Mesenchymal stem cell (in vitro differentiated cells and primary cell): ENCODE measurements at places on chromosomes 12 and 14.

- peaks cover 64% of the 10 kb centered on the region for H3K4me1 ChIP-seq
- H3K27me3 ChIP-seq, result no peaks in the 10 kb centered on the region
- H3K36me3 ChIP-seq, result peaks cover 57% of the 10 kb centered on the region
- no peak overlapping the region for H3K4me3 ChIP-seq
- H3K27ac ChIP-seq, result no peak overlapping the region
These were observed 12.7 kb downstream of the INF2 start for GRCh38 chr14:104702106-104702505.

- no peak for DNase-seq
- no peak overlapping the region for H3K4me3 ChIP-seq
- no peaks in the 10 kb centered on the region for H3K27me3 ChIP-seq
- no peaks in the 10 kb centered on the region for H3K36me3 ChIP-seq
These were observed 80.1 kb downstream of the C12orf42 start for GRCh38 chr12:103415681-103416080.

- H3K4me3 ChIP-seq, result peak overlapping the region; percentile 83
- no peaks in the 10 kb centered on the region for H3K27me3 ChIP-seq
- H3K4me1 ChIP-seq, result peaks cover 5% of the 10 kb centered on the region
- peak; percentile 80 for DNase-seq
- H3K36me3 ChIP-seq, result no peaks in the 10 kb centered on the region
- H3K27ac ChIP-seq, result peak overlapping the region; percentile 56
These were observed 490 bp downstream of the SOS2 start for GRCh38 chr14:50230701-50231474.

DNA sequence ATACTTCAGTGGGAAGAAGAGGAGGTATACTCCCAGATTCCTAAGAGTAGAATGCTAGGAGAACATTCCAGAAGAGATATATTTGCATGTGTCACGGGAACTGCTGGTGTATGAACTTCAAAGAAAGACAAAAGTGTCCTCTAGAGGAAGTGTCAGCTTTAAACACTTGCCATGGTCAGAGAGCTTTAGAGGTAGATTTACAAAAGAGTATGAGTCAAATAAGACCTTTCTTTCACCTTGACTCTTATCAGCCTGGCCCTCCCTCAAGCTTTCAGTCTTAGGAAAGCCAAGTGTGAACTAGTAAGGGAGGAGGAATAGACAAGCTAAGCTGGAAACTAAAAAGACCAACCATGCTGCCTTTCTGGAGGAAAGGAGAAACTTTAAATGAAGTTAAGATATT, 34.7 kb downstream of the COX8C start:
- H3K27ac ChIP-seq, result no peak overlapping the region
- H3K36me3 ChIP-seq, result no peaks in the 10 kb centered on the region
- DNase-seq, result no peak
- H3K4me1 ChIP-seq, result no peaks in the 10 kb centered on the region

GRCh38 chr14:105154476-105154871, 14.1 kb downstream of the JAG2 start:
- H3K27ac ChIP-seq, result no peak overlapping the region
- H3K27me3 ChIP-seq, result peaks cover 10% of the 10 kb centered on the region
- no peaks in the 10 kb centered on the region for H3K36me3 ChIP-seq
- H3K4me1 ChIP-seq, result no peaks in the 10 kb centered on the region
- H3K4me3 ChIP-seq, result no peak overlapping the region

GRCh38 chr14:53010193-53011040, 59.6 kb upstream of the FERMT2 start:
- H3K36me3 ChIP-seq, result no peaks in the 10 kb centered on the region
- H3K4me3 ChIP-seq, result no peak overlapping the region
- H3K27me3 ChIP-seq, result no peaks in the 10 kb centered on the region
- DNase-seq, result peak; percentile 34
- H3K4me1 ChIP-seq, result peaks cover 4% of the 10 kb centered on the region

- H3K27ac ChIP-seq, result no peak overlapping the region
- peaks cover 19% of the 10 kb centered on the region for H3K27me3 ChIP-seq
- no peaks in the 10 kb centered on the region for H3K4me1 ChIP-seq
These were observed 206.6 kb upstream of the DIO3 start for GRCh38 chr14:101354726-101355125.

- peaks cover 11% of the 10 kb centered on the region for H3K27me3 ChIP-seq
- no peak overlapping the region for H3K4me3 ChIP-seq
- H3K4me1 ChIP-seq, result peaks cover 20% of the 10 kb centered on the region
- H3K36me3 ChIP-seq, result peaks cover 47% of the 10 kb centered on the region
- no peak for DNase-seq
- no peak overlapping the region for H3K27ac ChIP-seq
These were observed 3.6 kb downstream of the CCND2 start for GRCh38 chr12:4277205-4277543.

- no peaks in the 10 kb centered on the region for H3K4me1 ChIP-seq
- peak; percentile 69 for DNase-seq
- H3K27ac ChIP-seq, result peak within 1 kb of the TSS; percentile 93
These were observed at the start of gene PLEKHA5 for GRCh38 chr12:19129486-19130223. Gene PLEKHA5 (plus strand): TSS chr12:19129733. CDS start chr12:19129800, 67 bp downstream.

DNA sequence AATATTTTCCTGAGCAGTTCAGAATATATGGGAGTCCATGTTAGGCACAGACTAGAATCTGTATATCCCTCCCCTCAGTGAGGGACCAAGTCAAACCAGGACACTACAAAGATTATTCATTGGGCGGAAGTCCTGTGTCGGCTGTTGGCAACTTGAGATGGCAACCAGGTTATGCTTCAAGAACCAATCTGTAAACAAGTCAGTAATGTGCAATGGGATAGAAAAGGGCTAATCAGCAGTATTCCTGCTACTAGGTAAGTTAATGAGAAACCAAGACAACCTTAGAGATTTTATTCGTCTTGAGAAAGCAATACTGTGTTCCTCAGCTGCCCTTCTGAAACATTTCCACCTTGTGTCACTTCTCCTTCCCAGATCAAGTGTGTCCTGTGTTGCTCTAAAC, 26.4 kb downstream of the ARG2 start:
- no peaks in the 10 kb centered on the region for H3K27me3 ChIP-seq
- peaks cover 13% of the 10 kb centered on the region for H3K36me3 ChIP-seq
- H3K4me1 ChIP-seq, result no peaks in the 10 kb centered on the region
- no peak overlapping the region for H3K4me3 ChIP-seq
- DNase-seq, result no peak
- H3K27ac ChIP-seq, result no peak overlapping the region

DNA sequence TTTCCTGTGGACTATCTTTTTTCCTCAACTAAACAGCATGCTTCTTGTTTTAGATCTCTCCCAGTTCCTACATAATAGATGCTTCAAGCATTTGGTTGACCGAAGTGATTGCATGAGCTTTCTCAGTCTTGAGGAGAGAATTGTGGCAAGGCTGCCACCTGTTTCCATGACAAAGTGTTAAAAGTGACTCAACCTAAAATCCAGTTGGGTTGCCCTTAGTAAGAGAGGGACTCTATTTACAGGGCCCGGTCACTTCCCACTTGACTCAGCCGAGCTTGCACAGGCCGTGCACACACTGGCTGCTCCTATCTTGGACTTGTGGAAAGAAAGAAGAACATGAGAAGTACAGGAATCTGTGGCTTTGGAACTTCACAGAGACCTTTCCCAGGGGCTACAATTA, 2.1 kb upstream of the B4GALNT3 start:
- no peak overlapping the region for H3K27ac ChIP-seq
- no peak for DNase-seq
- no peak overlapping the region for H3K4me3 ChIP-seq
- H3K27me3 ChIP-seq, result peaks cover 83% of the 10 kb centered on the region

GRCh38 chr12:91182636-91183455, at the start of gene DCN:
Gene DCN (minus strand): TSS chr12:91182817. CDS start chr12:91178552, 4,265 bp downstream.
- H3K4me3 ChIP-seq, result peak within 1 kb of the TSS; percentile 85
- peaks cover 1% of the 10 kb centered on the region for H3K4me1 ChIP-seq
- H3K27me3 ChIP-seq, result no peaks in the 10 kb centered on the region
- DNase-seq, result no peak

DNA sequence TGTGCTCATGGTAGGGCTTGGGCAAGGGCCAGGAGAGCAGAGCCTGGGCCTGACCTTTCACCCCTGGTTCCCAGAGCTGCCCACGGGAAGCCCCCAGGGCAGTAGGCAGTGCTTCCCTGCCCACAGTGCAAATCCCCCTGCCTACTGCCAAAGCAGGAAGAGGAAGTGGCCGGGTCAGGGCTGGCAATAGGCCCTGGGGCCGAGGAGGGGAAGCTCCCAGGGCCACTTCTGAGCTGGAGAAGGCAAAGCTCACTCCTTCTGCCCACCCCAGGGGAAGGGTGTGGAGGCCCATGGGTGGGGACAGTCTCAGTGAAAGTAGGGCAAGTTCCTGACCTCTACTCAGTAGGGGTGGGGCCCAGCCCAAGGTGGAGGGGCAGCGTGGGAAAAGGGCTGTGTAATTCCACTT, 5.4 kb upstream of the NR4A1 start:
- no peak overlapping the region for H3K4me3 ChIP-seq
- no peak for DNase-seq
- no peaks in the 10 kb centered on the region for H3K27me3 ChIP-seq
- peaks cover 8% of the 10 kb centered on the region for H3K4me1 ChIP-seq
- H3K36me3 ChIP-seq, result no peaks in the 10 kb centered on the region
- no peak overlapping the region for H3K27ac ChIP-seq

DNA sequence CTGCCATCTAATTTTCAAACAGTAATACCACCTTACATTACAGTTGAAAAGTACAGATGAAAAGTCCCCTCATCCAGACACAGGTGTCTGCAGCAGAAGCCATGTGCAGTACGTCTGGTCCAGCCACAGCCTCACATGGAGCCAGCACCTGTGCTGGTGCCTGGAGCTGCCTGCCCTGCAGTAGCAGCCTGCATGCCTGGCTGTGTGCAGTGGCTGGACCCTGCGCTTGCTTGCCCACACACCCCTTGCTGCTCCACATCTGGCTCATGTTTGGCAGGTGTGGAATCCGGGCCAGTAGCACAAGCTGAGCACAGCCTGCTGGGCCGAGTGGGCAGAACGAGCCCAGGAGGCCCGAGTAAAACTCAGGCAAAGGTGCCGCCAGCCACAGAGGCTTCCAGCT, 21.8 kb upstream of the CPM start:
- H3K4me3 ChIP-seq, result no peak overlapping the region
- DNase-seq, result no peak
- H3K36me3 ChIP-seq, result no peaks in the 10 kb centered on the region
- no peak overlapping the region for H3K27ac ChIP-seq
- H3K4me1 ChIP-seq, result no peaks in the 10 kb centered on the region

DNA sequence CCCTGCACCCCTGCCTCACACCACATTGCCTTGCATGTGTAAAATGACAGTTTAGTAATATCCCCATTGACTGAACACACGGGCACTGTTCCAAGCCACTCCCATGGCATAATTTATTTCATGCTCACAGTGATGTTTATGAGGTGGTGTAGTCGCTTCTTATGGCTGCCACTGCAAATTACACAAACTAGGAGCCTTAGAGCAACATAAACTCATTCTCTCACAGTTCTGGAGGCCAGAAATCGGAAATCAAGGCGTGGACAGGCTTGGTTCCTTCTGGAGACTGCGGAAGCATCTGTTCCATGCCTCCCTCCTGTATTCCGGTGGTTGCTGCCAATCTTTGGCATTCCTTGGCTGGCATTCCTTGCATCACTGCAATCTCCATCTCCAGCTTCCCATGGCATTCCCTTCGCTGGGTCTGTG, 97.3 kb downstream of the RIN3 start:
- H3K4me1 ChIP-seq, result peaks cover 13% of the 10 kb centered on the region
- H3K27me3 ChIP-seq, result no peaks in the 10 kb centered on the region
- H3K36me3 ChIP-seq, result peaks cover 20% of the 10 kb centered on the region
- no peak overlapping the region for H3K4me3 ChIP-seq
- no peak overlapping the region for H3K27ac ChIP-seq

DNA sequence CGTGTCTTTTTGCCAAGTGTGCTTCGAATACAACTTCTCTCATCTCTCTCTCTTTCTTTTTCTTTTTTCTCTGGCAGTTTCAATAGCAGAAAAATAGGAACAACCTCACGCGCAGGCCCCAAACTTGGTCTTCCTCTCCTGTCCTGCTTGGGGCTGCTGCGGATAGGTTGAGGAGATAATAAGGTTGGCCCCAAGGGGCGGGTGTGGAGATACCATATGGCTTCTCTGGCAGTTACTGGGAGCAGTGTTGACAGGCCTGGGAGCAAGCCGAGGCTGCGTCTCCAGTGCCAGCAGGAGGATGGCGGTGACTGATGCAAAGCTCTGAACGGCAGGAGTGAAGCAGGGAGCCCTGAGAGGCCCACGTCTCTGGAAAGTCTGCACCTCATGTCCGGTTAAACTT, 89.5 kb upstream of the MANSC4 start:
- no peak overlapping the region for H3K4me3 ChIP-seq
- no peaks in the 10 kb centered on the region for H3K27me3 ChIP-seq
- no peak overlapping the region for H3K27ac ChIP-seq
- DNase-seq, result no peak
- peaks cover 8% of the 10 kb centered on the region for H3K4me1 ChIP-seq

GRCh38 chr12:98696036-98696646, 51.1 kb downstream of the APAF1 start:
- H3K27ac ChIP-seq, result no peak overlapping the region
- DNase-seq, result peak; percentile 6
- no peak overlapping the region for H3K4me3 ChIP-seq
- no peaks in the 10 kb centered on the region for H3K27me3 ChIP-seq

DNA sequence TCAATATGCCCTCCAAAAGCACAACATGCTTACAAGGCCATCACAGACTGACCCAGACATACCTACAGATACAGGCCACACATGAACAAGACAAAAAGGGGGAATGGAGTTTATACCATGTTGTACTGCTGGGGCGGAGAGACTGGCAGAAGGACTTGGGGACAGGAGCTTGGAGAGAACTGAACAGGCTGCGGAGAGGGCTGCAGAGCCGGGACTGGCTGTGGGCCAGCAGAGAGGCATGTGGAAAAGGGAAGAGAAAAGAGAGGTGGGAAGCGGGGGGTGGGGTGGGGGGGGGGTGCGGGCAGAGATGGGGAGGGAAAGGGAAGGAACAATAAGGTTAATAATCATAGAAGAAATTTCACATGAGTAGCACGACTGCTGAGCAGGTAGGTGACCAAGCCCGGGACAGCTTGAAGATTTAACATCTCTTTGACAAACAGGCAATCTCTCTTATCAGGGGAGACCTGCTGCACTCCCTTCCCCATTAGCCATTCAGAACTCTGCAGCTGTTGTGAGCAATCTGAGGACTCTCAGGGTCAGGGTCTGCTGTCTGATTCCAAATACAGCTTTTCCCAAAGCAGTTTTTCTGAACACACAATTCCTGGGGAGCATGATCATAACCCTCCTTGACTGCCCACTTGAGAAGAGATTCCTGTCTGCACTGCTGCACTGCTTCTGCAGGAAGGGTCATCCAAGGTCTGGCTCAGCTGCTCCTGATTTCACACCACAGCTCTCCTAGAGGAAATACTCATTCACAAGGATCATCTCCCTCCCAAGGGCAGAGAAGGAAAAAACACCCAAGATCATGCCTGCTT, 21.6 kb upstream of the STAC3 start:
- no peak overlapping the region for H3K4me3 ChIP-seq
- H3K27ac ChIP-seq, result no peak overlapping the region
- peaks cover 49% of the 10 kb centered on the region for H3K36me3 ChIP-seq
- no peaks in the 10 kb centered on the region for H3K4me1 ChIP-seq
- peak; percentile 70 for DNase-seq
- H3K27me3 ChIP-seq, result no peaks in the 10 kb centered on the region
